Hypothalamus (tissue), 51 donors: ENCODE measurements at places on chromosomes 7 and 10.

GRCh38 chr10:422241-422640, 267.2 kb downstream of the DIP2C start:
- no peak for DNase-seq

GRCh38 chr7:54921116-54921515, 97.7 kb upstream of the EGFR start:
- DNase-seq, result no peak

DNA sequence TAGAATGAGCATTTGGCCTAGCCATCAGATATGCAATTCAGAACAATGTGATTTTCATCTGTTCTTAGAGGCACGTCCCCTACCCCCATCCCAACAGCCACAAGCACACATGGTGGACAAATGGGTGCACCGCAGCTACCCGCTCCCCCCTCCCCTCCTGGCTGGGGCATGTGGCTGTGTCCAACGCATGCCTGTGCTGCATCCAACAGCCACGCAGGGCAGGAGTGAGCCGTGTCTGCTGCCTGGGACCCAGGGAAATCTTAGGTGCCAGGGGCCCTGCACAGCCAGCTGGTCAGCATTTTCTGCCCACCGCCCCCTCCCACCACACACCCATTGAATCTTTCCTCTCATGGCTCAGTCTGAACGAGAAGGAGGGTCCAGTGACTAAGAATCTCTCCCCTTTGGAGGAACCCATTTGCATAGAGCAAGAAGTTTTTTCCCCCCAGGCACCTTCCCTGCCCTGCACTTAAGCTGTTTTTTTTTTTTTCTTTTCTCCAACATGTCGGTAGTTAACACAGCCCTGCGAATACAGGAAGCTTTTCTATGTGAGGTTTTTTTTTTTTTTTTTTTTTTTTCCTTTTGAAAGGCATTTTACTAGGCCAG, 138.9 kb downstream of the WDR11 start:
- no peak for DNase-seq

DNA sequence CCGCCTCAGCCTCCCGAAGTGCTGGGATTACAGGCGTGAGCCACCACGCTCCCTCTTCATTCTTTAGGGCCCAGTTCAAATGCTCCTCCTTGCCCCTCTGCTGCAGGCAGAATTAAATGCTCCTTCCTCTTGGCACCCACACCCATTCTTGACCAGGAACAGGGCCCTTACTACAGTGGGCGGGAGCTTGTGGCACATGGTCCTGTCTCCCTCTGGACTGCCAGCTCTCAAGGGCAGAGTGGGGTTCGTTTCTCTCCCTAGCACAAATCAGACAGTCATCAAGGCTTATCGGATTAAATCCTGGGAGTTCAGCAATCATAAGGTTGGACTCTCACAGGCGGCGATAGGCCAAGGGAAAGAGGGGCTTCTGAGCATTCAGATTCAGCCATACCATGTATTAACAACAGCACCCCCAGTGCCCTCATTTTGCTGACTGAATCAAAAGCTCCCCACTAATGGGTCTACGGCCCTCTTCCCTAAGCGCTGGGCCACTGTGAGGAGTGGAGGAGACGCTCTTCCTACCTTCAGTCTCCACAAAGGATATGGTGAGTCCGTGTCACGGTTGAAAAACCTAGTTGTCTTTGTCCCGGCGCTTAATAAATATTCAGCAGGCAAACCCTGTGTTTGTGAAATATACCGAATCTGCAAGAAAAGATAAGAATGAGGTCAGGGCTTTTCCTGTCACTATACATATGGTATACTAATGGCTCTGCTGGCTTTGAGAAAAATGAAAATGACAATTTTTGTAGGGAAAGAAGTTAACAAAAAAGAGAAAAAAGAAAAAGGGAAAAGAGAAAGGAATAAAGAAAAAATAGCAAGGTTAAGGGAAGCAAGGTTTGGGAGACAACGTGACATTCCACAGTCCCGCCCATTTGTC, 107.4 kb downstream of the CLEC2L start:
- no peak for DNase-seq

- no peak for DNase-seq
These were observed 50.6 kb downstream of the PRPF18 start for GRCh38 chr10:13637303-13637856.

- DNase-seq, result no peak
These were observed 264.2 kb upstream of the ZMIZ1 start for GRCh38 chr10:78804411-78805032.

- no peak for DNase-seq
These were observed 30.5 kb downstream of the ABCB1 start for GRCh38 chr7:87570178-87570577.
